Fibroblast of skin of back (primary cell): ENCODE measurements at places on chromosomes 5 and 9.
A peak's percentile ranks its signal among the peaks of the same experiment; 100 is the strongest.

DNA sequence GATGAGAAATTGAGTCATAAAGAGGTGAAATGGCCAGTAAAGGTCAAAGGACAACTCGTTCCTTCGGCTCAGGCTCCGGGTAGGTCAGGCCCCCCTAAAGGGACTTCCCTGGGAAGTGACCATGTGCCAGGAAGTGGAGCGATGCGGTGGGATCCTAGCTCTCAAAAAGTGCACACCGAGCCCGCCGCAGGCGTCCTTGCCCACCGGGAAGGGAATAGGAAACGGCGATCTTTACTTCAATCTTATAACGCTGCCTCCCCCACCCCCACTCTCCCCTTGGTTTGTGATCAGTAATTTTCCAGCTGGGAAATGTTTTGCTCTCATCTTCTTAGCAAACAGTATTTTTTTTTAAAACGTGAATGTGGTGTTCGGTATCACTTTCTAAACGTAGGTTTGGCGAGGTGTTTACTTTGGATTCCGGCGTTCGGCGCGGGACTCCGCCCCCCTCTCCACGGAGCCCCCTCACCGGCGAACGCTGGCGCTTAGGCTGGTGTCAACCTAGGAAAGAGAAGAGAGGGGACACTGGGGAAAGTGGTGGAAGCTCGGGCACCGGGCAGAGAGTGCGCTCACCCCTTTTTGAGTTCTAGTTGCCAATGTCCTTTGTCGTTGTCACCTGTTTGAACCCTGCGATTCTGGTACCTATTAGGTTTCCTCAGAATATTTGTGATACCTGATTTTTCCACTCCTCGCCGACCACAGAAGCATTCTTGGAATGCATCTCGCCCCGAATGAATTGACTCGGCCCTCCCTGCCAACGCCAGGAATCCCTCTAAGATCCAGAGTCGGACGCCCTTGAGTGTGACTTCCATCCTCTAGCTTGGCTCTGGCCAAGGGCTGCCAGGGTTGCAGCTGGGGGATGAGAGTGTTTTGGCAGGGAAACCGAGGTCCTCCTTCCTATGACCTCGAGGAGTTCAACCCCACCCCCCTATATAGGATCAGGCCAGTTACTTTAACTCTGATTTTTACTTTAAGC is 1.8 kb upstream of the KLF4 start:
- no peak for DNase-seq

DNA sequence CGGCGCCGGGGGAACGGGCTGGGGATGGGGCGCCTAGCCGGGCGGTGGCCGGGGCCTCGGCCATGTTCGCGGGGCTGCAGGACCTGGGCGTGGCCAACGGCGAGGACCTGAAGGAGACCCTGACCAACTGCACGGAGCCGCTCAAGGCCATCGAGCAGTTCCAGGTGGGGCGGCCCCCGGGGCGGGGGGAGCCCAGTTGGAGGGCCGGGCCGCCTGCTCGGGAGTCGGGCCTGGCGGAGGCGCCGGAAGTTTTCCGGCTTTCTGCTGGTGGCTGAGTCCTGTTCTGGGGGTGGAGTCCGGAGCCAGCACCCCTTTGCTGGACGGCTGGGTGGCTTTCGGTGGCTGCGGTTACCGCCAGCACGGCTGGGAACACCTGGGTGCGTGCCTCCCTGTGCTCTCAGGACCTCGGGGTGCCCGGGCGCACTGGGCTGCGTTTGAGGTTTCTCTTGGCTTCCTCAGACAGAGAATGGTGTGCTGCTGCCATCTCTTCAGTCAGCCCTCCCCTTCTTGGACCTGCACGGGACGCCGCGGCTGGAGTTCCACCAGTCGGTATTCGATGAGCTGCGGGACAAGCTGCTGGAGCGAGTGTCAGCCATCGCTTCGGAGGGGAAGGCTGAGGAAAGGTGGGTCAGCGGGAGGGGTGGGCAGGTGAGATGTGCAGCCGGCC is 454 bp downstream of the NELFB start:
- peak; percentile 44 for DNase-seq

DNA sequence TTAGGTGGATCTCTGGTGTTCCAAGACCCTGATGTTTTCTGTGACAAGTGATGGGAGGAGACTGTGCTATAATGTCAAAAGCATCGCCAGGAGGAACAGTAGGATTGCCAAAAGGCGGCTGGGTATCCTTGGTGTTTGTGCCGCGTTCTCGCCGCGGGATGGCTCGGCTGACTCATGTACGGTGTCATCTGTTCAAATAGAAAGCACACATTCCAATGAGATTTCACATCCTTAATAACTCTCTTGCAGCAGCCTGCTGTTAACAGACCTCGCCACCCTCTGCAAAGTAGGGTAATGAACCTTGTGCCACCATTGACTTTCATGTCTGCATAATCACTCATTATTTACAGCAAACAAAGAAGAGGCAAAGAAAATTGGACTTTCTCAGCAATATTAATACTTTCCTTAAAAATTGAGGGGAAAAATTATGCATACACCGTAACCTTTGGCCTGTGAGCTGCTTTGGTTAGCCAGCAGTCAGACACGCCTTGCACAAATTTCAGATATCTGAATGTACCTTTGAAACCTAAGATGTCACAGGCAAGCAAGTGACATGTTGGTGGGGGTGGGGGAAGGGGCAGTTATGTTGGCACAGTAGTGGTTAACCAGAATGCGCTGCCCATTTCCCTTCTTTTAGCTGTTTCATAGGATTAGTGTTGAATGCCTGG is 289.4 kb downstream of the EFNA5 start:
- DNase-seq, result peak; percentile 92

DNA sequence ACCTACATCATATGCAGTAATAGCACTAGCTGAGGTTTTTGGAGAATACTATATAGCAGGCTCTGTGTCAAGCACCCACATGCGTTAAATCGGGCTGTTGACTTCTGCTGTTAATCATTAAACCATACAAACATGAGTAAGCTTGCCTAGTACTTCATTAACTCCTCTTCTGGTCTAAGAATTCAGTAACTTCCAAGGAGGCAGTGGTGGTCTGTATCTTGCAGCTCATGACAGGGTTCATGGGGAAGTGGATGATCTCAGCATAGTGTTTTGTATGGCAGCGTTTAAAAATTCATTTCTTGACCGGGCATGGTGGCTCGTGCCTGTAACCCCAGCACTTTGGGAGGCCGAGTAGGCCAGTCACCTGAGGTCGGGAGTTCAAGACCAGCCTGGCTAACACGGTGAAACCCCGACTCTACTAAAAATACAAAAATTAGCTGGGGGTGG is at the start of gene HAVCR1:
TSS of gene HAVCR1 (minus strand) at position 24 of the 447 bp plus-strand sequence. CDS start 1,173 bp downstream, outside the sequence.
- no peak for DNase-seq

DNA sequence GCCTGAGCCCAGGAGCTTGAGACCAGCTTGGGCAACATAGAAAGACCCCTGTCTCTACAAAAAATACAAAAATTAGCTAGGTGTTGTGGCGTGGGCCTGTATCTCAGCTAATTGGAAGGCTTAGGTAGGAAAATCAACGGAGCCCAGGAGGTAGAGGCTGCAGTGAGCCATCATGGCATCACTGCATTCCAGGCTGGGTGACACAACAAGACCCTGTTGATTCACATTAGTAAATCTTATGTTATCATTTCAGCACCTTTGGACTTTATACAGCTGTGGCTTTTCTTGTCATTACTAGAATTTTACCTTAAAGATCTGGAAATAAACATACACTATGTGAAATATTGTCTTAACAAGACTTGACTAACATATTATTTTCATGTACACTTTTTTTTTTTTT is 185.0 kb downstream of the ZNF608 start:
- DNase-seq, result no peak

DNA sequence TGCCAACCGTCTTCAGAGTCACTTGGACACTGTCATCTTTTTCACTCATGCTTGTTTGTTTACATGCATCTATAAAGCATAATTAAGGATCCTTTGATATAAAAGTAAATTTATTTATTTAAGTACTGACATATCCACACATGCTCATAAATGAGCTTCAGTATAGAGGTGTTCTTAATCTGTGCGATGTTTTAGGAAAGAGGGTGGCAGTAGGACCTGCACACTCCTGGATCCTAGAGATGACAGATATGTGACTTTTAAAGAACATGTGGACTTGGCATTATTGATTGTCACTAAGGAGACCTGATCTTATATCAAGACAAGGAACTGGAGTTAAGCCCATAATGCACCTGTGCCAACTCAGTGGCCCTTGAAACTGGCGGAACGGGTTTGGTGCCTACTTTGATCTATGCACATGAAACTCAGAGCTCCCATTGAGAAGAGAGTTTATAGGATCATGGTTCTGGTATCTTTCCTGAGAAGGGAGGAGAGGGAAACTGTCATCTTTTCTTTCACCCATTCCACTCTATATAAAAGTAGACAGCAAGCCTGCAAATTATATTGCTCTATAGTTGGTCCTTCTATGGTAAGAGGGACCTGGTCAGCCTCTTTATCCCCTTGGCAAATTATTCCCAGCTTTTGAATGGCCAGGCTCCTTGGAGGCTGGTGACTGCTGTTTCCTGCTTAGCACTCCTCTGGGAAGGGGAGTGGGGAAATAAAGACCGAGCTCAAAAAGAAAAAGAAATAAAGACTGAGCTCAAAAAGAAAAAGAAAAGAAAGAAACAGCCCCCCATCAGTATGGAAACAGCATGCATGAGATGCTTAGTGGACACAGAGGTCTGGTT is 57.8 kb upstream of the LIFR start:
- DNase-seq, result no peak

DNA sequence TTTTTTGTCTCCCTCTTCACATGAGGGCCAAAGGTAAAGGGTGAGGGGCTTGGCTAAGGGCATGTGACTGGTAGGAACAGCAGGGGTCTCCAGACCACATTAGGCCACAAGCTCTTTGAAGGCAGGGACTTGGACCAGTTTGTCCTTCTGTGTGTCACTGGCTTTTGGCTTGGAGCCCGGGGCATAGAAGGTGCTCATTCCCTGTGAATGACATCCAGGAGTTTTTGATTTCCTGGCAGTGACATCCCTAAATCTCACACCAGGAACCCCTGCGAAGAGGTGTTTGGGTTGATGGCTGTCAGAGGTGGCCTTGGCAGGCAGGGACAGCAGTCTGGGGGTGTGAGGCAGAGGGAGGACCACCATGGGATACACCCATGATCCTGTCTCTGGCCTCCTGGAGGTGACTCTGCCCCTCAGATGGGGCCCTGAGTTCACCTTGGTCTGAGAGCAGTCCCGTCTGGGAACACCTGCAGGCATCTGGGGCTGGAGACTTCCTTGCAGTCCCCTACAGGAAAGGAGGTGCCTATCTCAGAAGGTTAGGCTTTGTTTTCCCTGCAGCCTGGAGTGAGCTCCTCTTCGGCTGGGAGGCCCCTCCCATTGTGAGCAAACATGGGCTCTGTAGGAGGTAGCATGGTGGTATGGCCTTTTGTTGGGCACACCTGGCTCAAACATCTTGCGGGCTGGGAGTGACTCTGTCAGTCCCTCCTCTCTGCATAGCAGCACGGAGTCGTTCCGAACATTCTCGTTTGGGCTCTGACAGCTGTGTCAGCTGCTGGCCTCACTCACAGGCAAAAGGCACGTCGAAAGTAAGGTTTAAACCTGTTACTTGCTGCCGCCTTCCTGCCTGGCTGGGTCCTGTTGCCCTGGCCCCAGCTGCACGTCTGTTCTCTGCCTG is 38.6 kb upstream of the PITX1 start:
- no peak for DNase-seq

- DNase-seq, result peak; percentile 37
Measured at GRCh38 chr5:91283899-91284298, 99.2 kb downstream of the ARRDC3 start.

DNA sequence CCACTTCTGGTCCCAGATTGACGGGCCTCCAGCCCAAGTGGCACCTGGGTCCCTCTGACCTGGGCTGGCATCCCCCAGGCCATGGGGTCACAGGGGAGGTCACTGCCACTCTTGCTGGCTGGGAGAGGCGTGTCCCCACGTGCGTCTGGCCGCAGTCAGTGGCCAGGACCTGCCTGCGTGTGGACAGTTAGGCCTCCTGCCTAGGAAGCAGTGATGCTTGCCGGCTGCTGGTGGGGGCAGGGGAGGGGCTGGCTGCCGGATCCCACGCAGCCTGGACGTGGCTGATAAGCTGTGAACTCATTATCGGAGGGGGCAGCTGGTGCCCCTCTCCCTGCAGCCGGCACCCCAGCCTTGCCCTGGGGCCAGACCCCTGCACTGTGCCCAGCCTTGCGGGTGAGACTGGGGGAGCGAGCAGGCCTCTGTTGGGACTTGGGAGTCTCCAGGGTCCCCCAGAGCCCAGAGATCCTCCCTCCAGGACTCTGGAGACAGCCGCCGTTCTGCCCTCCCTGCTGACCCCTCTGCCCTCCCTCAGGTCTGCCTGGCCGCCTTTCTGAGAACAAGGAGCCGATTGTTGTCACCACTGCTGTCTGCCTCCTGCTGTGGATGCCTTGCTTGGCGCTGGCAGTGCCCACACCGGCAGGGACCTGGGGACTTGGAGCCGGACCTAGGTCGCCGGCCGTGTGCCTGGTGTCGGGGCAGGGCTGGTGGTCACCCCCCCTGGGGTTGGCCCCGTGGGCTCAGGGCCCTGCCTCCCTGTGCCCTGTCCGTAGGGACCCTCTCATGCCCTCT is 12.3 kb downstream of the RXRA start:
- no peak for DNase-seq

DNA sequence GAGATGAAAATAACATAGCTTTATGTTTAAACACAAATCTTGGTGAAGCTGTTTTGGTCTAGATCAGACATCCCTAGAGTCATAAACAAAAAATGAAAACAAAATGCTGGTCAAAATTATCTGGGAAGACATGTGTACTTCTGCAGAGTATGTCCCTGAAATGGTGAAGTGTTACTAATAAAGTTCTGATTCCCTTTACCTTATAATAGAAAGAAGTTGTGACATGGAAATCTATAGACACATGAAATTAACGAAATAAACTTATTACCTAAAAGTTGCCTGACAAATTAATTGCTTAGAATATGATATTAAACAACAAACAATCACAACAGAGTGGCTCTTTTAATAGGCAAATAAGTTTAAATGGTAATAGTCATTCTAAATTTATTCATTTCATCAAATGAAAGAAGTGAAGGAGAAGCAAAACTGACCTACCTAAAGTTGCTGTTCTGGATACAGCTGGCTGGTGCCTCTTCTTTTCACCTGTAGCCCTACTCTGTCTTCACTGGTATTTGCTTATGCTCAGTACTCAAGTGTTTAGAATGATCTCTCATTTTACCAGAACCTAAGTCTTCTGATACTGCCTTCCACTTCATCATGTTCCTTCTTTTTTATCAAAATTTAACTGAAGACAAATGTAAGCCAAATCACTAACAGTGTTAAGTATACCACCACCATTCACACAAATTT is 38.8 kb downstream of the FNIP1 start:
- no peak for DNase-seq

GRCh38 chr5:142131394-142131793 is 22.8 kb downstream of the NDFIP1 start:
- DNase-seq, result no peak

GRCh38 chr5:143527808-143528207 is 124.3 kb upstream of the NR3C1 start:
- DNase-seq, result peak; percentile 53

DNA sequence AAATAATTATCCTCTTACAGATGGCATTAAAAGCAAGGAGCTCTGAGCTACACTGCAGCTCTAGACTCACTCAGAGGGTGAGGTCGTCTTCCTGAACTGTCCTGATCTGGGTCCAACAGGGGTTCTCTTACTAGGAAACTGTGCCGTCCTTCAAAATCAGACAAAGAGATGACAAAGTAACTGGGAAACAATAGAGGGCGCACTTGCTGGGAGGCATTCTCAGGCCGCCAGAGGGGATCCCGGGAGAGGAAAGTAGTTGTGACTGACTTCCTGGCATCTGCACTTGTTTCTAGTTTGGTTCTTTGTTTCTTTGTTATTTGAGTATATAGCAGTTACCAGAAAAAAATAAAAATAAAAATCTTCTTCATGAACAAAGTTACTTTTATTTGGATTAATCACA is 142.9 kb upstream of the MSX2 start:
- no peak for DNase-seq

GRCh38 chr5:150195736-150196485 is 6.0 kb downstream of the SLC6A7 start:
- no peak for DNase-seq

GRCh38 chr5:137269946-137270345 is 229.2 kb downstream of the SPOCK1 start:
- no peak for DNase-seq
